ENCODE measurements at places on chromosomes 1 and 21.

GRCh38 chr1:156488566-156489165, 11.9 kb downstream of the MEF2D start:
- peak; percentile 57 for DNase-seq

GRCh38 chr1:40599926-40600325, 65.6 kb downstream of the RIMS3 start:
- DNase-seq, result no peak

- DNase-seq, result no peak
Observed at GRCh38 chr1:110035236-110035752, 870 bp downstream of the STRIP1 start.

- DNase-seq, result no peak
Observed at GRCh38 chr1:225343618-225344017, 84.2 kb downstream of the LBR start.

- peak; percentile 35 for DNase-seq
Observed at GRCh38 chr1:25922971-25923552, 16.8 kb upstream of the STMN1 start.

GRCh38 chr1:39917825-39918224, 16.1 kb upstream of the MYCL start:
- no peak for DNase-seq

DNA sequence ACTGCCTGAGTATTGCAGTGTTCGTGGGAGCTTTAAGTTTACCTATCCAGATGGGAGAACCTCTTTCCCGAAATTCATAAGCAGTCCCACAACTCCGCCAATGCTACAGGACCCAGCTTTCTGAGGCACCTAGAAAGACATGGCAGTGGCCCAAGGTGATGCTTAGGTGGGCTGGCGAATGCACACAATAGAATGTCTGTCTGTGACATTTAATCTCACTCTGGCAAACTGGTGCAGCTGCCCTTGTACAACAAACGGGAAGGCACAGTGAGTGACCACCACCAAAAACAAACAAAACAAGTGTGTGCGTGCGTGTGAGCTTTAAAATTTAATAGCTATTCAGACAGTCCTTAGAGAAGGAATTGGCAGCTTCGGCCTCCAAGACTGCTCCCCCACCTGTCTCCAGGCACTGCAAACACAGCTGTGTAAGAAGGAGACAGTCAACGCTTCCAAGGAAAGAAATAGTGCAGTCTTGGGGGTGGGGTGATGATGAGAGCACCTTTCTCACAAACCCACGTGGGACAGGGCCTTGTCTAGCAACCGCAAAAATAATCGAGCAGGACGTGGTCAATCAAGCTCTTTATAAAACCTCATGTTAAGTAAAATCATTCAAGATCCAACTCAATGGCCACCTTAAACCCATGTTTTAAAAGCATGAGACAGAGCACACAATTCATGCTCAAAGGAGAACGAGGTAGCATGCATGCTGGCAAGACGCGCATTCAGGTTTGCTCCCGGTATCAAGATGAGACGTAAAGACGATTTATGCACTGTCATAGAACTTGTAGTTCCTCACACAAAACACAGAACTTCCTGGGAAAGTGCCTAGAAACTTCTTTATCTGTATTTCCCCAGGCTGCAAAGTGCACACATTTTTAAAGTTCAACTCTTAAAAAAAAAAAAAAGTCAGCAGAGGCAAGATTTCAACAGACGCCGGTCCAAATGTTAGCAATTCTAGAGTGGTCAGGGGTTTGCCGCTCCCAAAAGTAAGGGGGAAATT, 84.1 kb downstream of the TM2D1 start:
- DNase-seq, result peak; percentile 12

DNA sequence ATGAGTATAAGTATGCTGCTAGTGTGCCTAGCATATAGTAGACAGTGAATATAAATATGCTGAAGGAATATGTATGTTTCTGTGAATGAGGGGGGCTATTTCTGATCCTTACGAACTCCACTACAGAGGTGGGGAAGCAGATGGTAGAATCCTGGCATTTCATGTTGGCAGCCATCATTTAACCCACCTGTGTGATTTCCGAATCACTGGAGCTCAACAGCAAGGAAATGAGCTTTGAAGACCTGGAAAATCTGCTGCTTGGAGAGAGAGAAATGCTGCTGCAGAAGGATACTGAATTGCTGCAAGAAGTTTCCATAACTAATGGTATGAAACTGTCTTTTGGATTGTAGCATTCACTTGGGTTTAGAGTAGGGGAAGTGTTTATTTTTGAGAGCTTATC, 83.5 kb downstream of the RABGAP1L start:
- no peak for DNase-seq

DNA sequence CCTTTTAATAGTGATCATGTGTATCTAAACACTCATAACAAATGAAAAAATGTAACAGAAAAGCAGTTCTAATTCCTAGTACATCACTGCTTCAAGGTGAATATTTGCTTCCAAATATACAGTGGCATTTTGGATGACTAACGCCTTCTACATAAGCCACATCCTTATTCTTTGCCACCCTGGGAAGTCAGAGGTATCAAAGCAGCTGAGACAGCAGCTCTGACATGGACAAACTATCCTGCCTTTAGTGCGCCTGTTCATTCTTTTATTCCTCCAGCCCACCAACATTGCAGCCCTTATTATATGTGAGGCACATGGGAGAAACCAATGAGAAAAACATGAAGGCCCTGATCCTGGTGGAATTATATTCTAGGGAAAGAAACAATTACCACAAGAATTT, 183.0 kb downstream of the APP start:
- no peak for DNase-seq

DNA sequence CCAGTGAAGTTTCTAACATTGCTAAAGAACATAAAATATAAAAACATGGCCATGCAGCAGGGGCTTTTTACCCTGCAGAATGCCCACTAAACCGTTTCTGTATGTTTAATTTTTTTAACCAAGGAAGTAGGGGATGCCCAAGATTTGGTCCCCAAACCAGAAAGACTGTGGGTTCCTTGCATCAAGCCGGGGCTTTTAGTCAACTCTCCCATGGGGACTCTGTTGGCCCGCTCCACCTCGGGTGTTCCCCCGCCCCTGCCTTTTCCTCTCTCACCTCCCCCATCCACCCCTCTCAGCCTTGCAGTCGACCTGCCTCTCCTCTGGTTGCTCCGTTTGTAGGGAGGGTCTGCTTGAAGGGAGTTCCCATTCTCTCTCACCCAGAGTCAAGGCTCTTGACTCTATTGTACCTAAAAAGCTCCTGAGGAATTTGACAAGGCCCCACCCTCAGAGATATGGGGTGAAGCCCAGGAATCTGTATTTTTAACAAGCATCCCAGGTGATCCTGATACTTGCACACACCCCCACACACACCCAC, 117.5 kb downstream of the TOMM20 start:
- peak; percentile 84 for DNase-seq

DNA sequence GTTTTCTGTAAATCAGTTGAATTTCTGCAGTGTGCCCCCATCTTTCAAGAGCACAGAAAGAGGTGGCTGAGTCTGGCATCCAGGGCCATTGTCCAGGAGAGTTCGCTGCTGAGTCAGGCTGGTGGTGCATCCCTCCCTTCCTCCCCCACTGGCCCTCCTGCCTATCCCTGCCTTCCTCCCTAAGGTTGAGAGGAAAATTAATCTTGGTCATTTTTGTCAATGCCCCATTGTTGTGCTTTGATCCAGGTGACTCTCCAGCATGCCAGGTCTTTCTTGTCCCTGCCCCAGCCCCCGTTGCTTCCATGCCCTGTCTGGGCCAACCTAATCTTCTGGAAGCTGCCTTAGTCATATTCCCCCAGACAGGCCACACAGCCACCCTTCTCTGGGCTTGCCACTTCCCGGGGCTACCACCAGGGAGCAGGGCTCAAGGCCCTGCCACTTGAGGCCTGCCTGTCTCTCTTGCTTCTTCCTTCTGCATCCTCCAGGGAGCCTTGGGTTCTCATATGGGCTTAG, 26.6 kb downstream of the PROK1 start:
- peak; percentile 18 for DNase-seq

- DNase-seq, result peak; percentile 76
Observed at GRCh38 chr1:214281021-214281719, at the start of gene SMYD2. TSS of gene SMYD2 (plus strand) at chr1:214281159. CDS start at chr1:214281255, 96 bp downstream.

GRCh38 chr1:942864-943533, 16.1 kb downstream of the NOC2L start:
- DNase-seq, result no peak

GRCh38 chr1:15902882-15903281, 55.4 kb downstream of the SPEN start:
- DNase-seq, result no peak

DNA sequence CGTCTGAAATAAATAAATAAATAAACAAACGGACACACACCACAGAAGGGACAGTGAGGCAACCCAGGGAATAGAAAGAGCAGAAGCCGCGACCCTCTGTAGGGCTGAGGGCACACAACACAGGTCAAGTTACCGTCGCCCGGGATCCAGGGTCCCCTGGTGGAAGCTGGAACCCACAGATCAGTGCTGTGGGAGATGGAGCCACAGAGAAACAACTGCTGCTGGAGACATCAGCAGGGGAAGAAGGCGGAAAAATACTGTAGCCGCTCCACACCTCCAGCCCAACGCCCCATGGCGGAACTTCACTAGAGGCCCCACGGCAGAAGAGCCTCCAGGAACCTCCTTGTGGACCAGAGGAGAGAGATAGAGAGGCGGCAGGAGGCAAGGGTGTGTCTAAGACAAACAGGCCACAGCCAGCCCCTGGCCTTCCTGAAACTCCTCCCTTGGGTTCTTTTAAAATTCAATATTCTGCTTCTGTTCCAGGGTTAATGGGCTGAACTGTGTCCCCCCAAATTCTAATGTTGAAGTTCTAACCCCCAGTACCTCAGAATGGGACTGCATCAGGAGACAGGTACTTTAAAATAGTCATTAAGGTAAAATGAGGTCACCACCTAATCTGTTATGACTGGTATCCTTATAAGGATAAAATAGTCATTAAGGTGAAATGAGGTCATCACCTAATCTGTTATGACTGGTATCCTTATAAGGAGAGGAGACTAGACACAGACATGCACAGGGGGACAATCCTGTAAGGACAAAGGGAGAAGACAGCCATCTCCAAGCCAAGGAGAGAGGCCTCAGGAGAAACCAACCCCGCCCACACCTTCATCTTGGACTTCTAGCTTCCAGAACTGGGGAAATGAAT, 7.7 kb upstream of the HLCS start:
- DNase-seq, result no peak

- no peak for DNase-seq
Observed at GRCh38 chr1:39116860-39117728, 87.4 kb upstream of the MACF1 start.

DNA sequence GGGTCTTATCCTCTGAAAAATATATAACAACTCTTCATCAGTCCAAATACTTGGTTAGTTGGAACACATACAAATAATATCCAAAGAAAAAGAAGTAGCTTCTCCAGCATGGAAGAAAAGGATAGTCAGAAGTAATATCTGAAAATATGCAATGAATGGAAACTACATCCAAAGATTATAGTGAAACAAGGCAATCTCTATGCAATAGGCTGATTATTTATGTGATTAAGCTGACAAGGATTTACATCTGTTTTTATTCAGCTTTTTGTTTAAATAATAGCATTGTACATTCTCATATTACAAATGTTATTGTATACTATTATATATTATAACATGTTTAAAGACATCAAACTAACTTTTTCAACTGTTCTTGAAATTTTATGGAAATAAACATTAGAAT, 15.3 kb upstream of the TGFBR3 start:
- no peak for DNase-seq

GRCh38 chr1:183694066-183694465, 41.0 kb upstream of the APOBEC4 start:
- DNase-seq, result no peak

DNA sequence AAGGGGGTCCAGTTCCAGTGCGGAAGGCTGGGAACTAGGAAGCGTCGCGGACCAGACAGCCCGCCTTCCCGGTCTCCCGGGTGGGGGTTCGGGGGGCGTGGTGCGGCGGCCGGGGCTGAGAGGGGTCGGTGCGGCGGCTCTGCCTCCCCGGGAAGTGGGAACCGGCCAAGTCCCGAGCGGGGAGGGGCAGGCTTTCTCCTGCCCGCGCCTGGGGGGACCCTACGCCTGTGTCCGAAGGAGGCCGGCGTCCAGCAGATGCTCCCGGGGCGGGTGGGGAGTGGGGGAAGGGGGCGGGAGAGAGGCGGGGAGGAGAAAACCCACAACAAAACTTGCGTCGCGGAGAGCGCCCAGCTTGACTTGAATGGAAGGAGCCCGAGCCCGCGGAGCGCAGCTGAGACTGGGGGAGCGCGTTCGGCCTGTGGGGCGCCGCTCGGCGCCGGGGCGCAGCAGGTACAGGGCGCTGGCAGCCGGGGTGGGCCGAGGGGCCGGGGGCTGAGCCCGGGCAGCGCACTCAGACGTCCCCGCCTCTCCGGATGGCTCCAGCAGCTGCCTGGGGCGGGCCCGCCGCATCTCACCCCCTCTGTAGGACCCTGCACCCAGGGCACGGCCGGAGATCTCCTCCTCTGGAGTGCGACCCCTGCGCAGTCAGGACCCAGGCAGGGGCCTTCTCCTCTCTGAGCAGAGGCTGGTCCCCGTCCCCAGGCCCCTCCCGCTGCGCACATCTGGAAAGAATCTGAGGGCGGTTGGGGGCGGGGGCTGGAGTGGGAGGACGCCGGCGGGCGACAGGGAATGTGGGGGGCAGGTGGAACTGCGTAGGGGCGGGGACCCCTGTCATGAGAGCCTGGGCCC, at the start of gene PODN:
TSS of gene PODN (plus strand) at position 355 of the 849 bp plus-strand sequence. CDS start 7,643 bp downstream, outside the sequence.
- DNase-seq, result peak; percentile 30

GRCh38 chr1:229141689-229142377, 129.1 kb upstream of the RAB4A start:
- DNase-seq, result no peak

GRCh38 chr21:44802396-44803153, 955 bp upstream of the UBE2G2 start:
- no peak for DNase-seq

DNA sequence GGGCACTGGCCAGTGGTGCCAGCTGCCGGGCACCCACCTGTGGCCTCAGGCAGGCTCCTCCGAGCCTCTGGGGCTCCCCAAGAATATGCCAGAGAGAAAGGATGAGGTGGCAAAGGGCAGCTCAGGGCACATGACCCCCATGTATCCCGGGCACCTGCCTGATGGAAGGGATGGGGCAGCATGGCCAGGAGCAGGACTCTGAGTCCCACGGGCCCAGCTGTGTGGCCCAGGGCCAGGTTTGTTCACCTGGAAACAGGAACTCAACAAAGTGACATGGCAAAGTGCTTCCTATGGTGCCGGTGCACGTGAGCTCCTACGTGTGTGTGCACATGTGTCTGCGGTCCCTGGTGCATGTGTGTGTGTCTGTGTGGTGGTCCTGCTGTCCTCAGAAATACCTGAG, 9.5 kb upstream of the GPR153 start:
- DNase-seq, result no peak

- DNase-seq, result no peak
Observed at GRCh38 chr1:207828046-207828445, 76.2 kb downstream of the CD46 start.

GRCh38 chr1:34353409-34353808, 176.7 kb downstream of the C1orf94 start:
- DNase-seq, result no peak

DNA sequence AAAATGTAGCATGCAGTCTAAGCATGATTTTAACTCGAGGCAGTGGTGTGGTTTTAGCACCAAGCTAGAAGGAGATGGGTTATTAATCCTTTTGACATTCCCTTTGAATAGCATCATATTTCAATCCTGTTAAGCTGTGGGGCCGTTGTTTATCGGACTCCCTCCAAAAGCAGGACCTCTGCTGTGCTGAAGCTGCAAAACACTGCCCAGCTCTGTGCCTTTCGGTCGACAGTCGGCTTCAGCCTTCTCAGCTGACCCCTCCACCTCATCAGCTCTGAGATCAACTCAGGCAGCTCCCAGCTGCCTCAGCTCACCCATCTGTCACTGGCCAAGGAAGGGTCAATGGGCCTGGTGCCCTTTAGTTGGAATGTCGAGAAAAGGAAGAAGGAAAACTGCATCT, 95.5 kb downstream of the KAZN start:
- DNase-seq, result no peak

GRCh38 chr1:38097284-38097898, 50.8 kb upstream of the POU3F1 start:
- DNase-seq, result no peak
